ENCODE measurements at places on chromosomes 2 and 18.
A peak's percentile ranks its signal among the peaks of the same experiment; 100 is the strongest.

DNA sequence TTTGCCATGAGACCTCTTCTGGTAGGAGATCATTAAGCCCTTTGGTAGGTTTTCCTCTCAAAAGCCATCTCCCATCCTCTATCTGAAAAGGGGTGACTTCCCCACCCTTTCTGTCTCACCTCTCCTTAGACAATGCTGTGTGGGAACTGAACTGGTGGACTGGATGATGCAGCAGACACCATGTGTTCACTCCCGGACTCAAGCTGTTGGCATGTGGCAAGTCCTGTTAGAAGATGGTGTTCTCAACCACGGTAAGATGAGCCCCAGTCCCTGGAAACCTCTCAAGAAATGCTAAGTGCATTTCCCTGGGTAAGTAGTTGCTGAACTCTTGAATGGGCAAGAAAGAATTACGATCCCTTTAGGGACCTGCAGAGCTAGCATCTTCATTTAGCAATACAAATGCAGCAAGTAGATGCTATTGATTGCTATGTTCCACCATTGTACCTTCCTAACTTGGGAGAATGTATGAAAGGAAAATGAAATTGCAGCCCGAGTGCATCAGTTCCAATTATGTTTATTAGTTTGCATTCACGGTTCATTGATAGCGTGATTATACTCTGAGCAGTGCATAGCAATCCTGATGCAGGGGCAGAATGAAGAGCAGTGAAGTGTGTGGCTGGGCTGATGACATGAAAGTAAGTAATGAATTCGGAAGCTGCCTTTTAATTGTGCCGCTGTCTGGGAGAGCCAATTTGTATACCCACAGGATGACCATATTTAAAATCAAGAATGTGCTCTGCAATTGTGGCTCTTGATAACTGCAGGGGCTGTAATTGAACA is 110.0 kb upstream of the MAP3K20 start:
- DNase-seq = no peak

GRCh38 chr18:38198526-38198925 is 632.9 kb upstream of the CELF4 start:
- DNase-seq = no peak

DNA sequence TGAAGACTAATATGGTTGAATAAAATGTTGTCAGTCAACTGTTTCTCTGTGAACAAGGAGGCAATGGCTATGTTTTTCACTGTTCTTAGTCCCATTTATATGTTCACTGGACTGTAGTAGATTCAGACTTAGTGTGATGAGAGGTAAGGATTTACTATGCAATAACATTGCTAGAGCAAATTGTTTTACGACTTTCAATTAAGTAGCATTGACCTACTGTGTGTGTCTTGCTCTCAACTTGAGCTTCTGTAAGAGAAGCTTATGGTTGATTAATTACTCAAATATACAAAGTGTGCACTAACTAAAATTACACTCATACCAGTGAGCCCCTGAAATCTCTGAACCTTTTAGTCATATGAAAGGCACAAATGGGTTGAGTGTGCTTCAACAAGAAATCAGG is 168.6 kb downstream of the RAPGEF4 start:
- DNase-seq = no peak

- peak; percentile 63 for DNase-seq
These were observed 32.2 kb downstream of the QPCT start for GRCh38 chr2:37376421-37377186.

GRCh38 chr2:135890835-135891234 is 14.6 kb upstream of the MCM6 start:
- DNase-seq = no peak

DNA sequence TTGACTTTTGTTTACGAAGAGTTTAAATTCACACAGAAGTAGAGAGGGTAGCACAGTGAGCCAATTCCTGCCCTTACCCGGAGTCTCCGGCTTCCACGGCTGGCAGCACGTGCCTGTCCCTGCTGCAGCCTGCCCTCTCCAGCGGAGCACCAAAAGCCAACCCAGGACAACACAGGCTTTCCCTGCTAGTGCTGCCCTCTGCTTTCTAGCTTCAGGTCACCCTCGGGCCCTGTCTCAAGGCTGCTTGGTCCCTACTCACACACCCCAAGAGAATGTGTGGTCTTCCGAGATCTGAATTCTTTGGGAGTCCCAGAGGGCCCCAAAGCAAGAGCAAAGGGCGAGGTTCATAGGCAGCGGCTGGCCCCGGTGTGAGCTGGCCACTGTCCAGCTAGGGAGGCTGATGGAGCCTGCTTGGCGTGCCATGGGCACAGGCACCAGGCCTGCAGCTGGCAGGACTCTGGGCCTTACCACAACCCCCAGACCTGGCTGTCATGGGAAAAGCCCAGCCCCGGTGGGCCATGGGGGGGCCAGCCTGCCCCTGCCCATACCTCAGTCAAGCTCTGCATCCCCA is 7.0 kb upstream of the HS6ST1 start:
- no peak for DNase-seq

DNA sequence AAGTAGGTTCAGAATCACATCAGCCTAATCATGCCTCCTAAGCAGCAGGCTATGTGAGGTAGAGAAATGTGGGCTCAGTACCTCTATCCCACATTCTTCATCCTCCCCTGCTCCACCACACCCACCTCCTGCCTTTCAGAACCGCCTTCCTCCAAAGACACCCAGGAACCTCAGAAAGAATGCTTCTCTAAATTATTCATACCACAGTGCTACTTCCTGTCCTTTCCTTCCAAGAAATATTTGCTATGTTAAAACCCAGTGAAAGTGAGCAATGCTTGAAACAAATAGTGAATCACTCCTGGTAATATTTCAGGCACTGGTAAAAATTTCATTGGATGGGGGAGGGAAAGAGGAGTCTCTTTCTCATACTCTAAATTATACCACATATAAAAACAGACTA is 24.0 kb upstream of the CREB1 start:
- peak; percentile 96 for DNase-seq

GRCh38 chr2:29281086-29281915 is 166.1 kb downstream of the CLIP4 start:
- DNase-seq = peak; percentile 2

GRCh38 chr2:79373358-79374130 is 139.3 kb upstream of the CTNNA2 start:
- no peak for DNase-seq

GRCh38 chr2:202090530-202090929 is 17.5 kb downstream of the KIAA2012 start:
- DNase-seq = no peak

DNA sequence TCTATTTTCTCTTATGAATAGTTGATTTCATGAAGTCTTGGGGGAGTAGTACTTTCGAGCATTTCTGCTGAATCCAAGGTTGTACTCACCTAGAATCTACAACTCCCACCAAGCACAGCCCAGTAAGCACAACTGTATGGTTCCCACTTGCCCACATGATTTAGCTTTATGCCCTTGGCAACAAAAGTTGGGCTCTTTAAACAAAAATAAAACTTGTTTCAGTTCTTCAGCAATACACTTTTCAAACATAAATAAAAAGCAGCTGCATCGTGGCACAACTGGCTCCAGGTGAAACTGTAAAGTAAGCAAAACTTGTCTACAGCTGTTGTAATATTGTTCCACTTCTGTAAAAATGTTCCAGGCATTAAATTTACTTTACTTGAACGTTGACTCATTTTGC is 99.8 kb upstream of the FSIP2 start:
- no peak for DNase-seq

GRCh38 chr18:59985289-59985688 is 85.5 kb downstream of the PMAIP1 start:
- peak; percentile 54 for DNase-seq

DNA sequence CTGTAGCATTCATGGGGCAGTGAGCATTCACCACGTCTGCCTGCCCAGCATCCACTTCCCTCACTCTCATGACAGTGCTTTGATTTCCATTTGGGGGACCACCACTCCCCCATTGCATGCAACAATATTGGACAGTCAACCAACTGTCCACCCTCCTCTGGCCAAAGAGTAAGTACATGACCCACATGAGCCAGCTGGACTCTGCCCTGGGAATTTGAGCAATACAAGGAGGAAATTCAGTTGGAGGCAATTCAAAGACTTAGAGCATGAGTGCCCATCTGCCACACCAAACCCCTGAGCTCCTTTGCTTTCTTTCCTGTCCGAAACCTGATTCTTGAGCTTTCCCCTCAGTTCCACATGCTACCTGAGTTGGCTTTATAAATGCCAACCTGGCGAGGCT is 41.7 kb upstream of the PNO1 start:
- no peak for DNase-seq

DNA sequence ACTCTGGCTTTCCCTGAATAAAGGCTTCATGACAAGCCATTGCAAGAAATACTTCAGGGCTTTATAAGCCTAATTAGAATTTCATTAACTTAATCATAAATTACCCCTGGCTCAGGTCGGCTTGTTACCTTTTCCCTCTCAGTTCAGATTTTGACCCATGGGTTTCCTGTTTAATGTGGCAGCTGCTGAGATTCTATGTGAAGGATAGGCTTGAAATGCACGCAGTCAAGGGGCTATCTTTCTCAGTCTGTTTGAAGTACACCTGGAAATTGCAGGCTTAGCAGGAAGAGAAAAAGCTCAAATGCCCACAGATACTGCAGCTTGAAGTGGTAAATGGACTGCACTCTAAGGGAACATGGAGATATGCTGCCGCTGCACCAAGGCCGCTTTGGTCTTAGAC is 49.4 kb downstream of the CAVIN2 start:
- DNase-seq = no peak

DNA sequence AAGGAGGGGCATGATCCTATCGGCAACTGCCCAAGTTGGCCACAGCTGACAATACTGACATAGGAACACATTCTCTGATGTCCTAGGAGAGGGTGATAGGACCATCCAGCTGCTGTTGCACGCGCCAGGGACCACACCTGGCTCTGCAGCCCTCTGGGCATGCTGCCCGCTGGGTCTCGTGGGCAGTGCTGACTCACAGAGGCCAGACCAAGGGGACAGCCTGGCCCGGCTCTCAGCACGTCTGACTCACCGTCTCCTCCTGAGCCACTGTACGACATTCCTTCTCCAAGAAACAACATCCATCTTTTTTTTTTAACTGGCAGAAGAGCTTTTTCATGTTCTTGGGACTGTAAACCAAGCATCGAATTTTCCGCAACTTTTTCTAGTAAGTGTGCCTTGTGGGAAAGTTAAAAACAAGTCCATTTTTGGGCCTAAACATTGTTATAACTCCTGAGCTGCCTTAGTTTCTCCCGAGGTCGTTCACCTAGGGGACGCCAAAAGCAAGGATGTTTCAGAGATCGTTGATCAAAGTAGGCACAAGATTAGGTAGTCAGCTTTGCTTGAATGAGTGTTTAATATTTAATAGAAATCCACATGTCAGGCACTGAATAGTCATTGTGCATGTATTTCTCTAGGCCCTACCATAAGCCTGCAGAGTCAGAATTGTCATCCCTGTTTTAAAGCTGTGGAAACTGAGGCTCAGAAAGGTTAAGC is 100.3 kb downstream of the TTC32 start:
- peak; percentile 47 for DNase-seq

GRCh38 chr2:43059183-43059897 is 167.1 kb downstream of the ZFP36L2 start:
- peak; percentile 82 for DNase-seq

GRCh38 chr2:161746891-161747535 is 122.8 kb downstream of the SLC4A10 start:
- DNase-seq = no peak
